ENCODE measurements at places on chromosomes 4 and X. TPM values are rescaled to one million over a fixed set of nuclear protein-coding genes. Genes with fewer than 3 reads are reported as not detected.

DNA sequence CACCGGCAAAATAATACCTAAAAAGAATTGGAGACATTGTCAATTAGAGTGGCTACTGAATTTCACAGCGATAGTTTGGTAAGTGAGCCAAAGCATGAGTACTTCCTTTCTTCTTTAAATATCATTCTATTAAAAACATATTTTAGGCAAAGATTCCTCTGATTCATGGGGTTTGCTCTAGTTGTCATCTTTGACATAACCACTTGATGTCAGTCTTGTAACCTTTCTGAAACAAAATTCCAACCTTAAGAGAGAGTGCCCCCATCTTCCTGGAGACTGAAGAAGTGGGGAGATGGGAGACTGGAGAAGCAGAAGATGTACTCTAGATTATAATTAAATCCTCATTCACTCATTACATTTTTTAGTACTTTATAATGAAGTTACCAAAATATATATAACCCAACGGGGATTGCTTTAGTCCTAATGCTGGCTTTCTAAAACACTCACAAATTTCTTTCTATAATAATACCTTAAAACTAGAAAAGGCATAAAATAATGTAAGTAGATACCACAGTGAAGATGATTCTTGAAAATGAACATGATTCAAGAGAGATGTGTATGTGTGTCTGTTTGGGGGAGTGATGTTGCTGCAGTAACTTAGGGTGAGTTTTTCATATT is 96.4 kb downstream of the EMCN start:
- H3K27ac ChIP-seq = no peak overlapping the region
- no peak for DNase-seq
- peaks cover 4% of the 10 kb centered on the region for H3K27me3 ChIP-seq

- peaks cover 34% of the 10 kb centered on the region for H3K27me3 ChIP-seq
- peak within 1 kb of the TSS; percentile 91 for H3K27ac ChIP-seq
- peaks cover 2% of the 10 kb centered on the region for H3K36me3 ChIP-seq
- H3K4me1 ChIP-seq = peaks cover 14% of the 10 kb centered on the region
- H3K4me3 ChIP-seq = peak within 1 kb of the TSS; percentile 91
- DNase-seq = peak; percentile 50
Measured at GRCh38 chr4:22515888-22516541, at the start of gene ADGRA3. TSS of gene ADGRA3 (minus strand) at chr4:22516066. CDS start at chr4:22515784, 282 bp downstream.

GRCh38 chrX:10697616-10698317 is 77.4 kb upstream of the MID1 start:
- DNase-seq = no peak
- no peaks in the 10 kb centered on the region for H3K36me3 ChIP-seq
- no peak overlapping the region for H3K4me3 ChIP-seq
- H3K27ac ChIP-seq = no peak overlapping the region
- H3K4me1 ChIP-seq = no peaks in the 10 kb centered on the region

GRCh38 chr4:158588777-158589176 is 67.1 kb downstream of the RXFP1 start:
- H3K27me3 ChIP-seq = peaks cover 18% of the 10 kb centered on the region
- no peak overlapping the region for H3K4me3 ChIP-seq
- no peak for DNase-seq
- H3K36me3 ChIP-seq = no peaks in the 10 kb centered on the region
- no peaks in the 10 kb centered on the region for H3K4me1 ChIP-seq

GRCh38 chrX:49934148-49934547 is 11.8 kb downstream of the CLCN5 start:
- H3K4me3 ChIP-seq = no peak overlapping the region
- no peak for DNase-seq
- H3K27ac ChIP-seq = no peak overlapping the region
- peaks cover 6% of the 10 kb centered on the region for H3K36me3 ChIP-seq

- H3K27ac ChIP-seq = no peak overlapping the region
- H3K36me3 ChIP-seq = peaks cover 2% of the 10 kb centered on the region
- DNase-seq = no peak
- H3K4me1 ChIP-seq = peaks cover 9% of the 10 kb centered on the region
- H3K27me3 ChIP-seq = no peaks in the 10 kb centered on the region
Measured at GRCh38 chrX:55709735-55710134, 7.8 kb upstream of the RRAGB start.

DNA sequence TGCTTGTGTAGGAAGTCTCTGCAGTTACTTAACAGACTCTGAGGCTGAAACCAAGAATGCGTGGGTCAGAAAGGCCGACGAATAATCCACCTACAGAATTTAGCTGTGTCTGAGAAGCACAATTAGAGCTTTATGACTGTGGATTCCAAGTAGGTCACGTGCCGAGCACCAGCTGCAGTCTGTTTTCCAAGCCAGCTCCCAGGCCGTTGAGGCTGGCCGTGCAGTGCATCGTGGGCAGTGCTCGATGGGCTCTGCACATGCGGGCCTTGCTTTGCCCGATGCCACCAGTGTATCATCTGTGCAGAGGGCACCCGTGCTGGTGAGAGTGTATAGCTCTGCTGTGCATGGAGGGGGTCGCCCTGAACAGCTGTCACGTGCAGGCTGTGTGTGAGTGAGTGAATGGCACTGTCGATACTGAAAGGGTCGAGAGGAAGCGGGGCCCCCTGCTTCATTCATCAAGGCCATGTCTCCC is 67.5 kb upstream of the CLDN34 start:
- no peak overlapping the region for H3K4me3 ChIP-seq
- H3K27ac ChIP-seq = no peak overlapping the region
- peaks cover 14% of the 10 kb centered on the region for H3K27me3 ChIP-seq
- H3K4me1 ChIP-seq = no peaks in the 10 kb centered on the region
- DNase-seq = no peak

GRCh38 chr4:96092151-96092705 is 252.3 kb downstream of the PDHA2 start:
- no peaks in the 10 kb centered on the region for H3K4me1 ChIP-seq
- DNase-seq = no peak
- no peak overlapping the region for H3K4me3 ChIP-seq

- no peaks in the 10 kb centered on the region for H3K36me3 ChIP-seq
- peak; percentile 8 for DNase-seq
- H3K27me3 ChIP-seq = peaks cover 12% of the 10 kb centered on the region
Measured at GRCh38 chr4:24657768-24658617, 73.6 kb upstream of the DHX15 start.

GRCh38 chrX:32276153-32276552 is 935.2 kb downstream of the DMD start:
- H3K27me3 ChIP-seq = no peaks in the 10 kb centered on the region
- no peaks in the 10 kb centered on the region for H3K36me3 ChIP-seq
- H3K4me1 ChIP-seq = no peaks in the 10 kb centered on the region
- no peak overlapping the region for H3K4me3 ChIP-seq

DNA sequence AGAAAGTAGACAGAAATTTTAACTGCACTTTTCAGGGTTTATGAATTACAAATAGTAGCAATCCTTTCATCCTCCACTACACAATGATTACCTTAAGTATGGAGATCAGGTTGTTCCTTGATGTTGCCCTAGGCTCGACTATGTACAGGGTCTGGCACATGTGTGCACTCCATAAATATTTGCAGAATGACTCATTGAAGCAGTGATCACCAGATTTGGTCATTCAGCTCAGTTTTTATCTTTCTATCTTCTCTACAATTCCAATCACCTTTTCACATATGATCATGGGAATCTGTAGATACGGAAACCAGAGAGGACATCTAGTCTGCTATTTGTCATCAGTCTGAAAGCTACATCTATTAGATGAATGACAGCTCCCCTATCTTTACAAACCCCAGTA is 171.7 kb upstream of the HCCS start:
- H3K36me3 ChIP-seq = no peaks in the 10 kb centered on the region
- H3K27me3 ChIP-seq = no peaks in the 10 kb centered on the region
- H3K4me3 ChIP-seq = no peak overlapping the region
- no peak for DNase-seq
- no peak overlapping the region for H3K27ac ChIP-seq

- DNase-seq = no peak
- no peak overlapping the region for H3K4me3 ChIP-seq
- no peak overlapping the region for H3K27ac ChIP-seq
- H3K4me1 ChIP-seq = no peaks in the 10 kb centered on the region
- no peaks in the 10 kb centered on the region for H3K27me3 ChIP-seq
- no peaks in the 10 kb centered on the region for H3K36me3 ChIP-seq
Measured at GRCh38 chr4:59598330-59598618, 1601.9 kb upstream of the ADGRL3 start.

GRCh38 chr4:71882113-71882841 is 98.4 kb upstream of the GC start:
- no peak overlapping the region for H3K4me3 ChIP-seq
- no peak overlapping the region for H3K27ac ChIP-seq
- DNase-seq = no peak
- H3K36me3 ChIP-seq = no peaks in the 10 kb centered on the region
- no peaks in the 10 kb centered on the region for H3K4me1 ChIP-seq
- H3K27me3 ChIP-seq = peaks cover 3% of the 10 kb centered on the region

- H3K27ac ChIP-seq = no peak overlapping the region
- H3K36me3 ChIP-seq = no peaks in the 10 kb centered on the region
- H3K4me3 ChIP-seq = no peak overlapping the region
Measured at GRCh38 chr4:185119927-185120630, 23.0 kb upstream of the SLC25A4 start.

DNA sequence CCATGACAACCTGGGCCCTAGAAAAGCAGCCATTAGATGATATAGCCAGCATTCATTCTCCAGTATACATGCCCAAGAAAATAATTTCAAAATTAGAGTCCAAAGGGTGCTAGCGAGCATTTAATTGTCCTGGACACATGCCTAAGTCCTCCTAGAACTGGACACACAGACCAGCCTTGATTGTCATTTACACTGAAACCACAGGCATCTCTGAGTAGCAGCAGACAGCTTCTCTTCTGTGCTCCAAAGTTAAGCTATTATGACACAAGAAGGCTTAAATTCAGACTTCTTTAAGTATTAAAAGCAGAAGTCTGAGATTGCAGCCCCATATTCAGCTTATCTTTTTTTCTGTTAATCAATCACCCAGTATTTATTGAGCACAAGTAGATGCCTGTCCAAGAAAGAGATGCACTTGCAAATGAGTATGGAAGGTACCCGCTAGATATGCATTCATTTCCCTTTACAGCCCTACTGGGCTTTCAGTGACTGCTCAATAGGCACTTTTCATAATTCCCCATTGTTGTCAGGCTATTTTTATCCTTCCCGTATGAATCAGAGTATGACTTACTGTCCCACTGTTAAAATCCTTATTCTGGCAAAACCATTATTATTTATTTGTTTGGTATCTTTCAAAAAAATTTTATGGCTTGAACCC is 374.1 kb downstream of the FBXW7 start:
- no peak for DNase-seq
- H3K4me3 ChIP-seq = no peak overlapping the region
- H3K36me3 ChIP-seq = no peaks in the 10 kb centered on the region
- H3K4me1 ChIP-seq = peaks cover 7% of the 10 kb centered on the region

DNA sequence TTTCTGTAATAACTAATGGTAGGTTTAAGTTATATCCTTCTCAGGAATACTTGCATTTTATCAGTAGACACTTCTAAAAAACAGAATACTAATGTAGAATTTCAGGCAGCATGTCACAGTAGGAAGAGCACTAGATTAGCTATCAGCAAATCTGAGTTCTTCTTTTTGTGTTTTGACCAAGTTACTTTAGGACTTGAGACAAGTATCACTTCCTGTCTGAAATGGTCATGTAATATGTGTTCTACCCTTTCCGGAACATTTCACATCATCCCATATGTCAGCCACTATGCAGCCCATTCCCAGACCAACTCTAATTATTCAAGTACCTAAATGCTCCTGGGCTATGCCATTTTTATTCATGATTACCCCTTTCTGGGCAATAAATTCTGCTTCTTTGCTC is 401.8 kb upstream of the RPS6KA3 start:
- H3K27me3 ChIP-seq = peaks cover 3% of the 10 kb centered on the region
- DNase-seq = no peak
- H3K4me1 ChIP-seq = no peaks in the 10 kb centered on the region

DNA sequence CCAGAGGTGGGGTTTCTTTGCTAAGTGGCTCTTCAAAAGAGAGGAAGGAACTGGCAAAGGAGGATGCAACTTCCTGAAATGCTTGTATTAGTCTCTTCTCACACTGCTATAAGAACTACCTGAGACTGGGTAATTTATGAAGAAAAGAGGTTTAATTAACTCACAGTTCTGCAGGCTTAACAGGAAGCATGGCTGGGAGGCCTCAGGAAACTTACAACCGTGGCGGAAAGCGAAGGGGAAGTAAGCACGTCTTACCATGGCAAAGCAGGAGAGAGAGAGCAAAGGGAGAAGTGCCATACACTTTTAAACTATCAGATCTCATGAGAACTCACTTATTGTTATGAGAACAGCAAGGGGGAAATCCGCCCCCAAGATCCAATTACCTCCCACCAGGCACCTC is 505.7 kb downstream of the ZNF674 start:
- no peak for DNase-seq
- H3K4me3 ChIP-seq = no peak overlapping the region
- no peaks in the 10 kb centered on the region for H3K4me1 ChIP-seq

- no peaks in the 10 kb centered on the region for H3K36me3 ChIP-seq
- no peak overlapping the region for H3K27ac ChIP-seq
- peaks cover 6% of the 10 kb centered on the region for H3K4me1 ChIP-seq
- H3K4me3 ChIP-seq = no peak overlapping the region
Measured at GRCh38 chr4:113919611-113920010, 59.8 kb downstream of the ARSJ start.

DNA sequence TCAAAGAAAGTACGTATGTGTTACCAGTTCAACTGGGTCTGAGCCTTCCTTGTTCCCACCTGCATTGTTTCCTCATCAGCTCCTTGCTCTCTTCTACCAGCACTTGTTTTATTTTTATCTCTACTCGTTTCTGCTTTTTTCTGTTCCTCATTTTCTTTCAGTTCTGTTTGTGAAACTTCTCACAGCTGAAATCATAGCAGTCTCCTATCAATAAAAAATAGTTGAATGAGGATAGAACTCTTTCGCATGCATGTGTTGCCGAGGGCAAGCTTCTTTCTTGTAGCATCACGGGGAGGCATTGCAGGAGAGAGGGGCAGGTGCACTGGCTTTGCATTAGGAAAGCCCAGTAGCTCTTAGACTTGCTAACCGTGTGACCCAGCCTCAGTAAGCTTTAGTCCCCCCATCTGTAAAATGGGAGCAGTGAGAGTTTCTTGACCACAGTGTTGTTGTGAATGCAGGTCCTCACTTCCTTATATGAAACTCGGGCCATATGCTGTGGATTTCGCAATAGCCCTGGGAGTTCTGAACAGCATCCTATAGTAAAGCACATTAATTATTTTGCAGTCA is 24.7 kb downstream of the OFD1 start:
- H3K36me3 ChIP-seq = peaks cover 14% of the 10 kb centered on the region
- DNase-seq = no peak
- H3K4me3 ChIP-seq = no peak overlapping the region
- H3K27me3 ChIP-seq = no peaks in the 10 kb centered on the region

- no peak overlapping the region for H3K4me3 ChIP-seq
- peaks cover 45% of the 10 kb centered on the region for H3K36me3 ChIP-seq
- no peak for DNase-seq
Measured at GRCh38 chr4:109682875-109683274, 20.4 kb downstream of the CASP6 start.

DKK2 gene
- not detected for total RNA-seq

CCNB3 gene
- 0.64 TPM for total RNA-seq

SLC2A9 gene
- total RNA-seq = 1.2 TPM

RASL11B gene
- 0.14 TPM for total RNA-seq

HTN3 gene
- not detected for total RNA-seq

RP2 gene
- 6.5 TPM for total RNA-seq

EDA gene
- total RNA-seq = 1.3 TPM

All from activated naive CD8-positive, alpha-beta T cell treated with anti-CD3 and anti-CD28 coated beads for 36 hours (primary cell).